Aortic smooth muscle cell (primary cell): ENCODE measurements at places on chromosomes 7 and 10. TPM values are rescaled to one million over a fixed set of nuclear protein-coding genes. Genes with fewer than 3 reads are reported as not detected.

Gene MKX
- 0.25 TPM in 1 of 2 replicates, not detected in the other for total RNA-seq

Gene FAM237B
- total RNA-seq: not detected in 2 replicates

Gene GIMAP1
- 0.25 and 0.26 TPM in 2 replicates for total RNA-seq

Gene MGMT
- 21.0 and 27.8 TPM in 2 replicates for total RNA-seq

Gene NACAD
- total RNA-seq: 0.53 and 0.75 TPM in 2 replicates
